BJ (cell line): ENCODE measurements at places on chromosomes 6 and 20.
A peak's percentile ranks its signal among the peaks of the same experiment; 100 is the strongest.

DNA sequence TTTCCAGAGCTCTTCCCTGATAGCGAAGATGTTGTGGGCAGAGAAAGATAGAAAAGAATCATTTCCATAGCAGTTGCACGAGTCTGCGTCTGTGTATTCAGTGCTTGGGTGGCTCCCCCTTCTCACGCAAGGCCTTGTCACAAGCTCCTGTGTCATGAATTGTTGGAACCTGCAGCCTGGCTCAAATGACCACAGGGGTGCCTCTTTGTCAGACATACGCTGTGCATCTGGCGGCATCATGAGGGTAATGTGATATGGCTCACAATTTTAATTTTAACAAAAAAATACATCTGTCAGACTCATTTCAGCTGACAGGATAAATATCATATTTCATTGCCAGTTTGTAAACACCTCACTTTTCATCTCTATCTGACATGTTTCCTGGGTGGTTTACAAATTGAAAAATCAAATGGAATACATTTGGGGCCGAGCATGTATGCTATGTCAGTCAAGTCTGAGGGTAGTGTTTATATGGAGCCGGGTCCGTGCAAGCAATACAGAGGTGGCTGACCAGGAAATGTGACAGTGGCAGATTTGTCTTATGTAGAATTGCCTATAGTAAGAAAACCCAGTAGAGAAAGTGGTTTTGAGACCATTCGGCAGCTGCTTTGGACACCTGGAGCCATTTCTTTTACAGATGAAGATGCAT lies 90.9 kb downstream of the CAP2 start:
- no peak for DNase-seq

GRCh38 chr20:4084096-4084495 lies 68.7 kb upstream of the RNF24 start:
- DNase-seq, result no peak

DNA sequence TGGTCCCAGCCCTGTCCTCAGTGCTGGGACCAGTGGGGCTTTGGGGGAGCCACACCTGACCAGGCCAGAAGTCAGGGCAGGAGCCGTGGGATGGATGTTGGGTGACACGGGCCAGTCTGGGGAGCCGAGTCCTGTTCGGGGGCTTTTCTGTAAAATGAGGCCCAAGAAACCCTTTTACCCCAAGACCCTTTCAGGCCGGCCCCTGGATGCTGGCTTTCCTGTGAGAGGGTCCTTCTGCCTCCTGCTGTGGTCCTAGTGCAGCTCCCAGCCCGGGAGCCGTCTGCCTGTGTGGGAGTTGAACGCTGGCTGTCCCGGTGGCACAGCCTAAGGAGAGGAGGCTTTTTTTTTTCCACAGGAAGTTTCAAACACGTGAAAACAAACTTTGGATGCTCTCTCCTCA lies 123.2 kb downstream of the TMEM242 start:
- DNase-seq, result no peak

- DNase-seq, result no peak
Measured at GRCh38 chr6:48318670-48319069, 207.7 kb upstream of the PTCHD4 start.

DNA sequence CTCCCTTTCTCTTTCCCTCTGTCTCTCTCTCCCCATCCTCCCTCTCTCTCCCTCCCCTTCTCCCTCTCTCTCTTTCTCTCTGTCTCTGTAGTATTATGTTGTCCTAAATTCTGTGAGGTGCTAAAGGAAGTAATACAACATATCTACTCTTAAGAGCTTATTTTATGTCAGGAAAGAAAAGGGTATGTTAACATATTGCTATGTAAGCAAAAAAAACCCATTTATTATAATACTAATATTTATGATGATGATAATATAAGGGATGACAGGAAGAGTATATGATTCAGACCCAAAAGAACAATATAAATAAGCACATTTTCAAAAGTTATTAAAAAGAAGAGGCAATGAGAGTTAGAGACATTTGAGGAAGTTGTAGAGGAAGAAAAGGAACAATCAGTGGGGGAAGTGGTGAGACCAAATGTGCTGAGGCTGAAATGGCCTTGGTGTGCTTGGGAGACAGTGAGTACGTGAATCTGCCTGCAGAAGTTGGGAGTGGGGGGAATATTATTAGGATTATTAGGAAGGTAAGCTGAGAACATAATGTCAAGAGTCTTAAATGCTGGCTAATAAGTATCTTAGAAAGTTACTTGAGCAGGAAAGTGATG lies 303.6 kb upstream of the FERMT1 start:
- DNase-seq, result no peak

- no peak for DNase-seq
Measured at GRCh38 chr6:47628448-47629272, 69.7 kb upstream of the ADGRF4 start.

GRCh38 chr20:1734269-1734858 lies 76.8 kb upstream of the SIRPG start:
- no peak for DNase-seq

DNA sequence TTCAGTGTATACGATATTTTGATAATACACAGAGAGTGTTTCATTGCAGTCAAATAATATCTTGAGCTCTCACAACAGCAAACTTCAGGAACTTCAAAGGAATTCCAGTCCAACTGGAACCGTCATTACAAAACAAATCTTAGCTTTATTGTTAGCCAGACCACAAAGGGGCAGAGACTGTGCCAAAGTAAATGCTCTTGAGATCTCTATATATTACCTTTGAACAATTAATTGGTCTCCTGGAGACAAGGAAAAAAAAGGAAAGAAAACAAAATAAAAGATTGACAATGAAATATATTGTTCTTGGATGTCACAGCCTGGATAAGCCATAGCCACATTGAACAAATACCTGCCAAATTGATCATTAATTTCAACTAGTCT lies 70.0 kb downstream of the FOXC1 start:
- DNase-seq, result no peak

- no peak for DNase-seq
Measured at GRCh38 chr6:121652223-121652622, 216.8 kb downstream of the GJA1 start.

GRCh38 chr6:156777577-156778453 lies 637 bp downstream of the ARID1B start:
- DNase-seq, result no peak

GRCh38 chr6:127031511-127031910 lies 87.0 kb upstream of the RSPO3 start:
- no peak for DNase-seq

DNA sequence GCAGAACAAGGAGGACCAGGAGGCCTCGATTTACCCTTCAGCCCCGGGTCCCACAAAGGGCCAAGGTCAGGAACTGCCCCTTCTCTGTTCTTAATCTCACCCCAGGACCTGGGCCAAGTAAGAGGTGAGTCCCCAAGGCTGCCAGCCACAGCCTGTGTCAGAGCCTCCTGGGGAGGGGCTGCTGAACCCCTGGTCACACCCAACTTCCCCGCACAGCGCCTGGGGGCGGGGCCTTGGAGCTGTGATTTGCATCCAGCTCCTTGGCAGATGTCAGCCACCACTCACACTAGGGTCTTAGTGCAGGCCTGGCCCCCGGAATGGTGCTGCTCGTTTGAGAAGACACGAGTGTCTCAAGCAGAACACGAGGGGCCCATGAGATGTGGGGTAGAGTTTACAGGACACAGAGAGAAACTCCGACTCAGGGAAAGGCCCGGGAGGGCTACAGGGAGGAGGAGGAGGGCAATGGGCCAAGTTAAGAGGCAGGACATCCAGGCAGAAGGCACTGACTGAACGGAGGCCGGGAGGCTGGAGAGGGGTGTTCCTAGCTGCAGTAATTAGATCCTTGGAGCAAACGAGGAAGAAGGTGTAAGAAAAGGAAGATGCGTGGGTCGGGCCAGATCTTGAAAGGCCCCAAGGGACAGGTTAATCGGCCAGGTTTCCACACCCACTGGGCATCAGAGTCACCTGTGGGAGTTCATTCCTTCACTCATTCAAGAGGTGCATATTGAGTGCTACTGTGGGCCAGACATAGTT lies 26.9 kb downstream of the ZBP1 start:
- no peak for DNase-seq

DNA sequence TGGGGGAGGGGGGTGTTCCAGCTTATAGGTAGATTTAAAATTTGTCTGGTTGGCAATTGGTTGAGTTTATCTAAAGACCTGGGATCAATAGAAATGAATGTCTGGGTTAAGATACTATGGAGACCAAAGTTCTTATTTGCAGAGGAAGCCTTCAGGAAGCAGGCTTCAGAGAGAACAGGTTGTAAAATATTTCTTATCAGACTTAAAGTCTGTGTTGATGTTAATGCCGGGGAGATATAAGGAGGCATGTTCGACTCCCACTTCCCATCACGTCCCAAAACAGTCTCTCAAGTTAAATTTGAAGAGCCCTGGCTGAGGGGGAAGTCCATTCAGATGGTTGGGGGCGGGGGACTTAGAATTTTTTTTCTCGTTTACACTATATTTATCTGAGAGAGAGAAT lies 12.3 kb upstream of the BLCAP start:
- no peak for DNase-seq

- peak; percentile 42 for DNase-seq
Measured at GRCh38 chr6:131949909-131950766, 1.0 kb downstream of the CCN2 start.

DNA sequence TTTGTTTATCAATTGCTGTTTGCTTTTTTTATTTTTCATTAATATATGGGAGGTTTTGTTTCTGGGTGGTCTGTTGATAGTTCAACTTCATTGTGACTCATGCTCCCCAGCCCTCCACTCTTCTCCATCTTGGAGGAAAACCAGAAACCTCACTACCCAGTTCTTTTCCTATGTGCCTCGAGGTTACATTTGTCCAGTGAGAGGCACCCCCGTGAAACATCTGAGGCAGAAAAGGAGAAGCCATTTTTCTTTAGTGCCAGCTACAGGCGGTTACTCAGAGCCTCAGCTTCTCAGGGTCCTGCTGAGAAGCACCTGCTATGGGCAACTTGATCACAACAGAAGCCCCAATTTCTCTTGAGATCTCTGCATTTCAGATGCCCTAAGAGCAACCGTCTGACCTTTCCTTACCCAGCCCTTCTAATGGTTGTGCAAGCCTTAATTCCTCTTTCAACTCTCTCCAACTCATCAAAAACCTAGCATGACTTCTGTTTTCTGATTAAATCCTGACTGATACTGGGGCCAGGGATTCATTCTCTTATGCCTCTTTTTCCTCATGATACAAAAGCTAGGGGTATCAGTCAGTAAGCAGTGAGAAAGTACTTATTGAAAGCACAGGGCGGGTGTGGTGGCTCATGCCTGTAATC lies 144.6 kb downstream of the ELOVL4 start:
- no peak for DNase-seq

GRCh38 chr6:115896538-115897129 lies 164.1 kb downstream of the FRK start:
- DNase-seq, result peak; percentile 1

DNA sequence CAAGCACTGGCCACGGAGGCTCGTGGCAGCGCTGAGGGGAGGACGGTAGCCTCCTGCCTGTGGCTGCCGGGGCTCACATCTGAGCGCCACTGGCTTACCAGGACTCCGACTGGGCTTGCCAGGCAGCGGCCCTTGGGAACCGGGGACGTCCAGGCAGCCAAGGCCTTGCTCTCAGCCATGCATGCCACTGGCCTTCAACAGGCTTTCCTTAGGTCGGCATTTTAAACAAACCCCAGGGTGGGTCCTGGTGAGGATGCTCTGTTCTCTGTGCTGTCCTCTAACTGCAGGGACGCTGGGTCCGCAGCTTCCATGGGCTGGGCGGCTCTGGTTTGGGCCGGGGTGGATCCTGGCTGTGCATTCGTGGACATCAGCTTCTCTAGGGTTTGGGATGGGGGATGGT lies 59.1 kb upstream of the BHLHE23 start:
- DNase-seq, result no peak
